ENCODE measurements at places on chromosomes 11 and 22. TPM values are rescaled to one million over a fixed set of nuclear protein-coding genes. Genes with fewer than 3 reads are reported as not detected.

Gene RBFOX2
- total RNA-seq: 195 TPM

Gene DUSP8
- total RNA-seq: 17.0 TPM

Gene AQP11
- total RNA-seq: 0.74 TPM

Gene SLC1A2
- total RNA-seq: 1.6 TPM

Gene SOX6
- total RNA-seq: 13.9 TPM

Gene ROM1
- 3.5 TPM for total RNA-seq

GRCh38 chr22:44425694-44426045 lies 72.4 kb downstream of the RTL6 start:
- DNase-seq: no peak

DNA sequence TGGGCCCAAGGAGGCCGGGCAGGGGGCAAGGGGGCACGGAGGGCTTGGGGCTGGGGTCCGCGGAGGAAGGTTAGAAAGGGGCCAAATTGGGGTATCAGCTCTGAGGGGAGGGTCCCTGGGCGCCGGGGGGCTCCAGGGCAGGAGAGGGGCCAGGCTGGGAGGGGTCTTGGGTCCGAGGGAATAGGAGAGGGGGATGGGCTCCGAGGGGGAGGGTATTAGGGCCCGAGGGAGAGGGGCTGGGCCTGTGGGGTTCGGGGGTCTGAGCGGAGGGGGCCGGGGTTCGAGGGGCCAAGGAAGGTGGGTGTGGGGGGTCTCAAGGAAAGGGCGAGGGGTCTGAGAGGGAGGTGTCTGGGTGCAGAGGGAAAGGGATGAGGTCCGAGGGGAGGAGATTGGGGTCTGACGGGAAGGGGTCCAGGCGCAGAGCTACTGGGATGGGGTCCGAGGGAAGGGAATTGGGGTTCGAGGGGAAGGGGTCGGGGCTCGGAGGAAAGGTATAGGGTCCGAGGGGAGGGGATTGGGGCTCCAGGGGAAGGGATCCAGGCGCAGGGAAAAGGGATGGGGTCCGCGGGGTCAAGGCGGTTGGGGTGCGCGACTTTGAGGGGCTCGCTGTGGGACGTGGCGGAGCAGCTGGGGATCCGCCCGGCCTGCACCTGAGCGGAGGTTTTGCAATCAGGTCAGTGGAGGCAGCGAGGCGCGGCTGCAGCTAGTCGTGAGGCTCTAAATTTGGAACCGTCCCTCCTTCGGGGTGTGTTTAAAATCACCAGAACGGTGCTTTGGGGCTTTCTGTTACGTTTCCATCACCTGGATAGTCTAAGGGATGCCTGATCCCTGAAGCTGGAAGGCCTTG lies 728 bp downstream of the CTTN start:
- no peak for DNase-seq

GRCh38 chr11:16613262-16613511 lies 125.3 kb upstream of the C11orf58 start:
- no peak for DNase-seq

DNA sequence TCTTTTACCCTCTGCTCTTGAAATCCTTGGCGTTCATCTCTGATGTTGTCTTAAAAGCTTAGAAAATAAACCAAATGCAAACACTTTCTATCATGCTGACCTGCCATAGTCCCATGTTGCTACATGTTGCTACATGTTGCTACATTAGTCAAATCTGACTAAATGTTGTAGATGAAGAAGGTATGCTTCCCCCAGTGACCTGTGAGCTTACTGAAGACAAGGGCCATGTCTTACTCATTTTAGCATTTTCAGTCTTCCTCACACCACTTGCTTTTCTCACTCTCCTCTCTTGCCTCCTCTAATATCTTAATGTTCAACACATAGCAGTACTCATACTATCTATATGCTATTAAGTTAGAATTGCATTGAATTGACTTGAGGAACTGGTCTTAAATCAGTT lies 346.4 kb upstream of the MTNR1B start:
- DNase-seq: no peak

DNA sequence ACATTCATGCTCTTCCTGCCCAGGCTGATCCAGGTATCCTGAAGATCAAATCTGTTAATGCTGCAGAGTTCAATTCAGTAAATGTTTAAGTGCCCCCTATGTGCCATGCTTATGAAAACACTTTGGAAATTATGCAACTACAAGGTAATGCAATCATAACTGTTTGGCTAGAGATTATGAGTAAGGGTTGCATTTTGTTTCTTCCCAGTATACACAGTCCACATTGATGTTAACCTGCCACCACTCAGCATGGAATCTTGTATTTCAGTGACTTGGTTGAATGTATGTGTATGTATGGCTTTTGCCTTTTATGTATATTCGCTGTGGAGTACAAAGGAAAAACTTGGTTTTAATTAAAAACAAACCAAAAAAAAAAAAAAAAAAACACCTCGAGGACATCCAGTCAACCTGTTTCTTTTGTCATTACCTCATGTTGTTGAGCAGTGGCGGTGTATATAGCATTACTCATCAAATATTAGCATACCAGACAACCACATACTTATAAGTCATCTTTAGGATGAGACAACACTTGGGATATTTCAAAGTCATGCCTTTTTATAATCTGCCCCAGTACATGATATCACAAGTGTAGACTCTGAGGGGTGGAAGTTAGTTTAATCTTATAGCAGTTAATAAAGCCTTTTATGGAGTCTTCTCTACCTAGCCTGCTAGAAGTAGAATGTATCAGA lies 86.1 kb upstream of the HORMAD2 start:
- no peak for DNase-seq

GRCh38 chr11:34001557-34002064 lies 49.9 kb upstream of the CAPRIN1 start:
- DNase-seq: no peak

DNA sequence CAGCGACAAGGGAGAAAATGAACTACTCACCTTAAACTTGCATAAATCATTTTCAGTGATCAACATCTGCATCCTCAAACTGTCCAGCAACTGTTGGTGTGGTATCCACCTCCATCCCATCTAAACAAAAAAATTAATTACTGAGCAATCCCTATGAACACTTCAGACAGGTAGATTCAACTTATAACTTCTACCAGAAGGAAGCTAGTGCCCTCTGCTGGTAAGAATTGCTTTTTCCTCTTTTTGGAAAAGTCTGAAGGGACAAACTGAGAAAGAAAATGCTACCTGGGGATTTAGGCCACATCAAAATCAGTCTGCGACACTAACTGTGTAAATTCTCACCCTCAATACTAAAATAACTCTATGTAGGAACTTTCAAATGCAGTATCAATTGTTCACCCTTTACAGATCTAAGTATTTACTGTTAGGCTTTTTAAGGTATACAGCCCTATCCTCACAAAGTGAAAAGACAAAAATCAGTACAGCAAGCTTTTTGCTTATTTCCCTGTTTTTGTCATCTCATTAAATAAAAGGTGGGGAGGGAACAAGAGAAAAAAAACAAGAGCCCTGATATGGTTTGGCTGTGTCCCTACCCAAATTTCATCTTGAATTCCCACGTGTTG lies 17.9 kb downstream of the CLNS1A start:
- DNase-seq: peak; percentile 53

DNA sequence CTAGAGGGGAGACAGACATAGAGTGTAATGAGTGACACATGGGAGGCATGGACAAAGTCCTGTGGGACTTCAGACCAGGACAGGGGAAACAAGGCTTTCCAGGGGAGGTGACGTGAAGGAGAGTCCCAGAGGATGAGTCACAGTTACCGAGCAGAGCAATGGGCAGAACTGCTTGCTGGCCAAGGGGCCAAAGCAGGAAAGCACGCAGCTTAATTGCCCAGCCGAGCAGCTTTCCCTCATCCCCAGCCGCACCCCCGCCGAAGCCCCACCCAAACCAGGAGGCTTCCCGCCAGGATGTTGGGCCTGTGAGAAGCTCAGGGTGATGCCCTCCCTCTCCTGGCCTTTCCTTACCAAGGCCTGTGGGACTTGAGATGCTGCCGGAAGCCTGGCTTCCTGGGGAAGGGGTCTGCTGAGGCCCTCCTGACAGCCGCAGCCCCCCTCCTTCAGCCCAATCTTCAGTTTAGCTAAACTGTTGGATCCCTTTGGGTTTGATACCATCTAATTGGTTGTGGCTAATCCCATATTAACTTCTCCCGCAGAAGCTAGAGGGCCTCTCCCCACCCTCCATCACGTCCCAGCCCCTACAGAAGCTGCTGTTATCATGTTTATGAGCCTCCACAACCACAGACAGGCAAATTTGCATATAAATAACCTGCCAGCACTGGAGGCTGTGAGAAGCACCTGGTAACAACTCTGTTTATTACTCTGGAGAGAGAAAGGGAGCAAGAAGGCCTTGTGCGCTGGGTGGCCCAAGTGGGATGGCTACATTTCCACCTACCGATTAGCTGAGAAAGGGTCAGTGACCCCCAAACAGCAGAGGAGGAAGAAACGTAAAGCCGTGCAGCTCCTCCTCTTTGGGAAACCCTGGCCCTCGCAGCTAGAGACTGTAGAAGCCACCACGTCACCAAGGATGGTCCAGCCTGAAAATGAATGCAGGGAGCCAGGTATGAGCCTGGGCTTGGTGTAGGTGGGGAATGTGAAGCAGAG lies 80.0 kb downstream of the TRIM29 start:
- no peak for DNase-seq

GRCh38 chr11:86676533-86677154 lies 4.2 kb upstream of the ME3 start:
- no peak for DNase-seq

DNA sequence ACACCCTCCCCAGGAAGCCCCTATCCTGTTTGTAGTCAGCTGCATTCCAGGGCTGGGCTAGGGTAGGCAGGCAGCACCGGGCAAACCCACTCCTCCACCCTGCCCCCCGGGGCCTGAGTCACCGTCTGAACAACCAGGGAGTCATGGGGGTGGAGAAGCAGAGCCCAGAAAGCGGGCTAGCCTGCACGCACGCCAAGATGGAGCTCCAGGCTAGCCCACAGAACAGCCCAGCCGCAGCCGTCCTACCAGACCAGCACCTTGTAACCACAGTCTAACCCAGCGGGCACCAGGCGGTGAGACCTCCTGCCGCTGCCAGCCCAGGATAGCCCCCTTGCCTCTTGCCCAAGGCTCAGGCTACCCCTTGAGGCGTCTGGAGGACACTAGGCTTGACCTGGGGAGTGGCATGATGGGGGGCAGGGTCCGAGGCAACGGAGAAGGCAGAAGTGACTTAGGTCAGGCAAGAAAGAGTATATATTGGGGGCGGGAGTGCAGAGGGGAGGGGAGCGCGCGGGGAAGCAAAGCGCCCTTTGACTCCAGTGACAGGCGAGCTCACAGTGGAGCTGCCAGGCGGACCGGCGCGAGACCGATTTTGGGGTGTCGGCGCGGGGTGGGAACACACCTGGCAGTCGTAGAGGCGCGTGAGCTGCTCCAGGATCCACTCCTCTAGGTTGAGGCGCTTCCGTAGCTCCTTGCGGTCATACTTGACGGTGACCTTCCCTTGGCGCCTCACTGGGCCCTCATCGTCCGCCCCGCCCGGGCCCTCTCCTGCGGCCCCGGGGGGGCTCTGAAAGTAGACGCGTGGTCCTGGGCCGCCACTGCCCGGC lies 734 bp downstream of the PPP1R14B start:
- DNase-seq: peak; percentile 47

DNA sequence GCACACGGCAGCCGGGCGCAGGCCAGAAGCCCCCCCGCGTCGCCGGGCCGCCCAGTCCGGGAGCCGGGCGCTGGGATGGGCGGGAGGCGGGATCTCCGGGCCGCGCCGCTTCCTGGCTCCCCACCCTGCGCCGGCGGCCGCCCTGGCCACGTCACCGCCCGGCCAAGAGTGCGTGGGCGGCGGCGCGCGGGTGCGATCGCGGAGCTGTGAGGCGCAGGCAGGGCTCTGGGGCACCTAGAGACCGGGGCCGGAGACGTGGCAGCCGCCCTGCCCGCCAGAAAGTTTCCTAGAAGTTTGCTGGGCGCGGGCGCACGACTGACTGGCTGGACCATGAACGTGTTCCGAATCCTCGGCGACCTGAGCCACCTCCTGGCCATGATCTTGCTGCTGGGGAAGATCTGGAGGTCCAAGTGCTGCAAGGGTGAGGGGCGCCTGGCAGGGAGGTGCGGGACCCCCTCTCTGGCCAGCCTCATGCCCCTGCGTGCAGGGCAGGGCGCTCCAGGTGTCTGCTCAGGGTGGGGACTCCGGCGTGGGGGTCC lies at the start of gene KDELR3:
TSS of gene KDELR3 (plus strand) at position 193 of the 539 bp plus-strand sequence. CDS start at position 331, 138 bp downstream.
- no peak for DNase-seq

GRCh38 chr11:77346906-77347603 lies 45.6 kb upstream of the GDPD4 start:
- DNase-seq: no peak

Measured in lung (tissue), 17 donors.